Stimulated activated CD4-positive, alpha-beta T cell treated with anti-CD3 and anti-CD28 coated beads, Interleukin-4, amount 100 ng/mL, for 1 hour (primary cell): ENCODE measurements at places on chromosomes 7 and 10.

DNA sequence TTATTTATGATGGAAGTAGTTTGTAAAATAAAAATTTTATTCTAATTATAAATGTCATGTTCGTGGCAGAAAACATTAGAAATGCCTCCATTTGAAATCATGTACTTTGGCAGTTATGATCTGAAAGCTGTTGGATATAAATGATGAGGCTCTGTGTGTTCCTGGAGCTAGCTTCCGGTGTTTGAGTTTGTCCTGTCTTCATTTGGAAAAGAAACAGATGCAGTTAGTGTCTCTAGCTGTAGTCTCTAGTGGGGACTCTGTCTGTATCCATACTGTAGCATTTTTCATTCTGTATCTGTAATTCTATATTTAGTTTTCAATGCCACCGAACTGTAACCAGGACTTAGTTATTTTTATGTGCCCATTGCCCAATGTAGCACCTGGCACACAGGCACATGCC, 197.0 kb upstream of the FZD1 start:
- no peak for DNase-seq

- no peak for DNase-seq
Observed at GRCh38 chr10:47176206-47176902, 123.6 kb upstream of the GDF10 start.

- DNase-seq: no peak
Observed at GRCh38 chr7:80150611-80151273, 16.1 kb downstream of the GNAI1 start.

- no peak for DNase-seq
Observed at GRCh38 chr10:101061624-101062231, at the start of gene KAZALD1. Gene KAZALD1, plus strand, starts transcription at chr10:101061989. Its CDS starts 604 bp downstream, at chr10:101062593.

DNA sequence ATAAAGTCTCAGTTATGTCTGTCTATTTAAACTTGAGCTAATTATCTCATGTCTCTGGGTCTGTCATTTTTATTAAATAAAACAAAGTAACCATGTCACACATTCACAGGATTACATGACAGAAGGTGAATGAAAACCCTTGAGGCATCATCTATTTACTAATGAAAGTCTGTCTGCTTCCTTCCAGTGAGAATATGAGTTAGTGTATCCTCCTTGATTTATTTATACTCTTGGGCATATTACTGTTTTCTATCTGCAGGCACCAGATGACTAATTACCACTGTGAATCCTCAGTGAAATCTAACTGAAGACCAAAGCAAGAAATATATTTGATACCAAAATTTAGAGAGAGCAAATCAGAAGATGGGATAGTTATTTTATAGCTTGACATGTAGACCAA, 163.7 kb downstream of the CDC14C start:
- DNase-seq: no peak

DNA sequence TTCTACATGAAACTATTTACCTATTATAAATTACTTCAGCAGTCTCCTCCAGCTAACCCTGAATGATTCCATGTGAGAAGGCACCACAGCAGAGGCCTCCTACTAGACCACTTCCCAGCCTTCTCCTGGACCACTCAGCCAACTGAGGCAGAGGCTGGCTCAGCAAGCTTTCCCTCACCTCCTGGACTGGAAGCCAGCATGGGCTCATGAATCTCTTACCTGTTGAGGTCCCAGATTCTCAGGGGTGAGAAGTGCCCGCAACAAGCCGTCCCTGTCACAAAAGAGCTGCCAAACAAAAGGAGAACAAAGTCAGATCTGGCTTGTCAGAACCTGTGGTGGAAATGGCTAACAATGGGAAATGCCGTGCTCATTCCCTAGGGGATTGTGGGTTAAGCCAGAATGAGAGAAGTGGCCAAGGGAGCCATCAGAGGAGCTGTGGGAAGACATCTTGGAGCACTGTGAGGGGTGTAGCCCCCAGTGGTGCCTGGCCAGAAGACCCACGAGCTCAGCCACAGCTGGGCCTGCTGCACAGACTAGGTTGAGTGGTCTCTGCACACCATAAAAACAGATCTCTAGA, 36.5 kb downstream of the DPCD start:
- DNase-seq: no peak

- DNase-seq: no peak
Observed at GRCh38 chr10:60101821-60102220, 195.5 kb upstream of the CCDC6 start.

GRCh38 chr10:114881901-114882300, 56.1 kb upstream of the TRUB1 start:
- DNase-seq: no peak

DNA sequence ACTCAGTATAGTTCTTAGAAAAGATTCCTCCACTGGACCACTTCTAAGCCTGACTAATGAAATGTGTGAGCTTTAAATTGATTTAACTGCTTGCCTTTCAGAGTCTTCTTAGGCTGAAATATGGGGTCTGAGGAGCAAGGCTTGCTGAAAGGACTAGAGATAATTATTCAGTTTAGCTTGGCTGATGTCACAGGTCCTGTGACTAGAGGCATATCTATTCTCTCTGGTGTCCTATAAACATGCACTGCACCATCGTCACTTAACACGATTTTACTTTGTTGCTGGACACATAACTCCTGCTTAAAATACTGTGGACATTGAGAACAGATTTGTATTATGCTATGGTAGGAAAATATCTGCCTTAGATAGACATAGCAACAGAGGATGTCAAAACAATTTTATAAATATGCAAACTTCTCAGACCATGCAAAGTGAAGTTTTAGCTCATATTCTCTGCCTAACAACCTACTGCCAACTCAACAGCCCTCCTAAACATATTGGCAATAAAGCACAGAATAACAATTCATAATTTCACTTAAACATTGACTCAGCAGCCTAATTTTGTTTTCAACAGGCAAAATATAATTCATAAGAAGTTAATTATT, 80.2 kb downstream of the RNF133 start:
- DNase-seq: no peak

GRCh38 chr7:133827707-133828623, 299.2 kb upstream of the LRGUK start:
- DNase-seq: no peak

DNA sequence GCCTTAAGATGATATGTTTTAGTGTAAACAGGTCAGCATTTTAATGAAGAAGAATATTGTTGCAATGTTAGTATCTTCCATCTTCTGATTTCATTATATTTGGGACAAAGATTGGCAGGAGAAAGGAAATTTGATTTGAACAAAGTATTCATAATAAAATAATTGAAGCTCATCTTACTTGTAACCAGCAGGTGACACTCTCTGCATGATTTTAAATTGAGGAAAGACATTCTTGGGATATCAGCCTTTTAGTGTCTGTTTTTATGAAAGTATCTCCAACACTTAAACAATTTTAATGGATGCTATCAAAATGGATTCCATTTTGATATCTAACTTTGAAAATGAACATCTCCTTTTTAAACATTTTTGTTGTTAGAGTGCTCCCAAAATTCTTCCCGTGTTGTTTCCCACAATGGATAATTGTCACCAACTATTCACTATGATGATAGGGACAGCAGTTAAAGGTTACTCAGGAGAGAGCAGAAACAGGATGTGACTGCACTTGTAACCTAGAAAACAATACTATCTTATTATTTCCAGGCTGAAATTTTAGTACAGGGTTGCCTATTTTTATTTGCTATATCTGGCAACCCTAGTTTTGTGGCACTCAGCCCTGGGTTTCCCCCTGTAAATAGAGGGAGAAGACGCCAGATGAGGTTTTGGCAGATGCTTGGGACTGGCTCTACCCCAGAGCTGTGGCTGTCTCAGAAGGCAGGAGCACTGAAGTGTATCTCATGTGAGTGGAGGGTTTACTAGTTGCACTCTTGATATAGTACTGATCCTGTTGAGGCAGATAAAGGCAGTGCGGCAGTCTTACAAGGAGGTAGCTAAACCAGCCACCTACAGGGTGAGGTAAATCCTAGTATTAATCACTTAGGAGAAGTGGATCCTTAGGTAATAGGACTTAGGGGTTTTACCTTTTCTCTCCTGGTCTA, 31.0 kb upstream of the ABCB4 start:
- DNase-seq: no peak
